Activated CD4-positive, alpha-beta memory T cell treated with anti-CD3 and anti-CD28 coated beads for 36 hours (primary cell): ENCODE measurements at places on chromosomes 2 and 18.
A peak's percentile ranks its signal among the peaks of the same experiment; 100 is the strongest.

DNA sequence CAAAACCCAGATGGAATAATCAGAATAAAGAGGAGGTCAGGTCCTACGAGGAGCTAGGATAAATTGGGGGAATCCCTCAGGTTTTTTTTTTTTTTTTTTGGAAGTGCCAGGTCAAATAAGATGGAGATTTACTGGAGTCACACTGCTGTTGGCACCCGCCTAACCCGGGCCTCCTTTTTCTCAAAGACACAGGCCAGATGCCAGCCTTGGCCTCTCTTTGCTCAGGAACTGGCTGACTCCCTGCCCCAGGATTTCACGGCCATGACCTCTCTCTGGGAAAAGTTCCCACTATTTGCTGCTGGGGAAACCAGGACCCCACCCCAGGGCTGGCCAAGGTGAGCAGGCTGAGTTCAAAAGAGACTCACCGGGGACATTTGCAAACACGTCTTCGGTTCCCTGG is 2.5 kb downstream of the CD8A start:
- DNase-seq = no peak

GRCh38 chr2:145374165-145374564 is 854.2 kb upstream of the ZEB2 start:
- DNase-seq = no peak

DNA sequence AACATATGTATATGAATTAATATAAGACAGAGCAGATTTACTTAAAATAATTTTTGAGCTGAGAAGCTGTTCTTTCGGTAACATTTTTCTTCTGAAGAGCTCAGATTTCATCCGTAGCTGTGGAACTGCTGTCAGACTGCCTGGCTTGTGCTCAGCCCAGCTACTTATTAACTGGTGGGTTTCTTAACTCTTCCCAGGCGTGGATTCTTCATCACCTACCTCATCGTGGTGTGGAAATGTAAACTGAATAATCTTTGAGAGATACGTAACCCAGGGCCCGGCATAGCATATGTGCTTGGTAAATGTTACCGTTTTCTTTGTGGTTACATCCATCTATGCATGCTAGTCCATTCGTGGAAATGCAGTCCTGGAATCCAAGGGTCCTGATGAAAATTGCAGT is 145.0 kb downstream of the MCFD2 start:
- no peak for DNase-seq

DNA sequence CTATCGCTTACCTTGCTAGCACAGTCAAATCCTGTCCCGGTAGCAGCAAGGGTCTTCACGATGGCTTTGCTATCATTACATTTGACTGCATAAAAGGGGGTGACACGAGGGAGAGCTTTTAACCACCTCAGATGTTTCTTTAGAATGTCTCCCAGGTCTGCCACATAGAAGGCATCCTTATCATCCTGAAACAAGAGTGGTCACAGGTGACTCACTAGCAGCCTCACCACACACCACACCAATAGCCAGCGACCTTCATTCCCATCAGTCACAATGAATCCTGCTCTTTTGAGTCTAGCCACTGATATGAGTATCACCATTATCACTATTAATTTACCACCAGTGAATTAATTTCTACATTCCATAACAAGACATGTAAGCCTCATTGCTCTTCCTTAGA is 3.7 kb downstream of the ODC1 start:
- DNase-seq = peak; percentile 87

DNA sequence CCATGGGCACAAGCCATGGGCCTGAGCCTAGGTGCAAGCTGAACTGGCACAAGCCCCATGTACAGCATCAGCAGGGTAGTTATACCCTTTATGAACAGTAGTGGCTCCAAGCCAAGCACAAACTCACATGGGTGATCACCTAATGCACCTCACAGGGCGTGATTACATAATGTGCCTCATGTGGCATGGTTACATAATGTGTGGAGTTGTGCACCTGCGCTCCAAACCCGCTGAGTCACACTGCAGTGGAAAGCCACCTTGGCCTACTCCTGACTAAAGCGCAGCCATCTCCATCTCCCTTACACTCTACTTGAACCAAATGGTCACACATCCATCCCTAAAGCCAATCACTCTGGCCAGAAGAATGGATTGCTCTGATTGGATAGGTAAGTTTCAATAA is 279.7 kb downstream of the MBD2 start:
- DNase-seq = peak; percentile 23

- peak; percentile 68 for DNase-seq
Measured at GRCh38 chr2:47905386-47906156, 727 bp downstream of the FBXO11 start.

GRCh38 chr2:172985139-172985892 is 90.3 kb upstream of the MAP3K20 start:
- no peak for DNase-seq

GRCh38 chr2:59047373-59047995 is 806.4 kb upstream of the FANCL start:
- no peak for DNase-seq

GRCh38 chr2:239265681-239266433 is 135.0 kb downstream of the HDAC4 start:
- DNase-seq = no peak

GRCh38 chr2:134642938-134643337 is 75.9 kb downstream of the TMEM163 start:
- no peak for DNase-seq

GRCh38 chr2:101745711-101746694 is 48.5 kb downstream of the MAP4K4 start:
- DNase-seq = no peak

DNA sequence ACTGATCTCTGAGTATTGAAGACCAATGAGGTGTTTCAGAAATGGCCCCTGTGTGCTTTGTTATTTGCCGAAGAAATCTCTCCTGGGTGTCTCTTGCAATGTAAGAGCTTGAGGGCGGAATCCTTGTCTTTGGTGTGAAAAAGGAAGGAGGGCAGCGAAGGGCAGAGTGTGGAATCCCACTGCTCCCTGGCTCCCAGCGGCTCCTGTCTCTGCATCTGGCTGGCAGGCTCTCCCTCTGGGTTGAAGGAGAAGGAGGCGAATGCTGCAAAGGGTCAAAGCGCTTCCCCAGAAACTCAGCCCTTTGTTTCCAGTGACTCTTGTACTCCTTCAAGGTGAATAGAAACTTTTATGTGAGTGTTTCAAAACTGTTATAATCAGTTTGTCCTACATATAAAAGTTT is 457.5 kb downstream of the CNTNAP5 start:
- DNase-seq = no peak

GRCh38 chr2:231228974-231229529 is 30.6 kb downstream of the ARMC9 start:
- DNase-seq = no peak

GRCh38 chr18:48455555-48456478 is 46.6 kb upstream of the ZBTB7C start:
- DNase-seq = peak; percentile 52

GRCh38 chr18:36194600-36195315 is 7.5 kb downstream of the MOCOS start:
- no peak for DNase-seq

GRCh38 chr2:28329184-28329583 is 63.5 kb upstream of the FOSL2 start:
- no peak for DNase-seq

DNA sequence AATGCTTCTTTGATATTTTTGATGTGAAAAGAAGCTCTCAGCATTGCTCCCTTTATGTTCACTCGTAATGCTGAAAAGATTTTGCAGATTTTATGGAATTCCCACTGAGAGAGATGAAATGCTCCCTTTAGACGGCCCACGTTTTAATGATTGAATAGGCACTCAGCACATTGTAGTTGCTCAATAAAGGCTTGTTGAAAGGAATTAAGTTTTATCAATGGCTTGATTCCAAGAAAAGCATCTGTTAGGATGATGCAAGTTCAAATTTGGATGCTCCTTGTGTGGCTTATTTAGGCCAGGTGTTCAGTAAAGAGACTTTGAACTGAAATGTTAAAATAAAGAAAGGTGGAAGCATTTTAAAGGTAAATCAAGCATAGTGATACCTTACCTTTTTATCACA is 725.1 kb downstream of the EPHA4 start:
- DNase-seq = no peak

GRCh38 chr18:31610286-31611205 is 18.9 kb downstream of the TTR start:
- no peak for DNase-seq

GRCh38 chr18:55906536-55906935 is 318.5 kb upstream of the TCF4 start:
- no peak for DNase-seq

DNA sequence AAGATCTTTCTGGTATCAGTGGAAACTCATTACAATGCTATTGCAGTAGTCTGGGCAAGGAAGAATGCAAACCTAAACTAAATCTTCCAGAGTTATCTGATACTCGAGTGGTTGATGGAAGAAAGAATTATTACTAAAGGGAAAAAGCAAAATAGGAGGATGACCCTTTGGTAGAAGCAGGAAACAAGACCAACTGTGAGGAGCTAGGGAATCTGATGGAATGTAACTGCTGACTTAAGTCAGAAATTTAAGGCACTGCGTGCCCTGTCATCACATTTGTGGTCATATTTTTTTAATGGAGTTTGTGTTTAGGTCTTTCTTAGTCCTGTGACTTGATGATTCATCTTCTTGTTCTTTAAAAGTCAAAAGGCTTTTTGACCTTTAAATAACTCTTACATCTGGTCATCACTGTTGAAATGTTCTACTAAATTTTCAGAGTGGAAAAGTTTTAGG is 36.5 kb upstream of the ARMC9 start:
- DNase-seq = no peak

- DNase-seq = peak; percentile 23
Measured at GRCh38 chr2:217142649-217143266, 282.9 kb upstream of the TNP1 start.

GRCh38 chr2:143686585-143687164 is 557.5 kb downstream of the ARHGAP15 start:
- DNase-seq = no peak

DNA sequence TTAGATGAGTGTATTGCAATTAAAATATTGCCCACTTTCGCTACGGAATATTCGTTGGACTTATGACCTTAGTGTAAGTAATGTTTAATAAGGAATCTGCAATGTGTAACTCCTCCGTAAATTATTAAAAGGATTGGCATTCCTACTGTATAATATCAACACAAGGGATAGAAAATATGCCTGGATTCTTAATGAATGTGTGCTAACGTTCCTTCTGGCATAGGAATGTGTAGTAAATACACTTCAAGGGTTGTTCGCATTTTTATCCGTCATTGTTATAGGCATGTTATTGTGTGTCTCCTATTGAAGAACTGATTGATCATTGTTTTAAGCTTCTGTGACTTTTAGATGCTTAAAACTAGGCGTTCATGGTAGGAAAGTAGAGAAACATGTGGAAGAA is 134.5 kb downstream of the NEDD4L start:
- no peak for DNase-seq

- no peak for DNase-seq
Measured at GRCh38 chr2:91748902-91749301, 3057.4 kb downstream of the RPIA start.

DNA sequence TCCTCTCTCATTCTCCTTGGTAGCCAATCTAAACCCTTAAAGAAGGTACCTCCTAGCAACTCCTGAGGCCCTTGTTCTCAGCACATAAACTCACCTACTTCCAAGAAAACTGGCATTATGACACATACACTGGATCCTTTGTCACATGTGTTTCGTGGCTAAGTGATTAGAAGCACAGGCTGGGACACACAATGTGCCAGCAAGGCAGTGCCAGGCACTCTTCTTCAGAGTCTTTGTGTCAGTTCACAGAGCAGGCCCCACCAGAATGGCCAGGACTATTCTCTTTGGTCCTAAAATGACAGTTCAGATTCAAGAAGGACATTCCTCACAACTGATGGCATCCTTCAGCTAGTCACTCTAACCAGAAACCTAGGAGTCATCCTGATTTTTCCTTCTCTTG is 40.3 kb downstream of the SMC6 start:
- no peak for DNase-seq

DNA sequence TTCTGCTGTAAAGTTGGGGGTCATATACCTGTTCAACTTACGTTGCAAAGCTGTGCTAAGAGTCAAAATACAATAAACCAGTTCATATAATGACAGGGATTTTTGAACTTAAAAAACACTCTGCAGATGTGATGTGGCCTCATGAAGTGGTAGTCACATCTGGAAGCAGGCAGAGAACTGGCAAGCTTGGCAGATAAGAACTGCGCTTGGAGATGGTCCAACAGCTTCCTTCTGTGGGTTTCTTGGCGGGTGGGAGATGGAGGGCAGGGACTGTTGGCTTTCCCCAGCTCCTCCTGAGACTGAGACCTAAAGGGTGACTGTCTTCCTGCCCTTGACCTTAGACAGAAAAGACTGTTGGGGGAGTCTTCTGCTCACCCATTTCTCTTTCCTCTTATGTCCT is 140.4 kb downstream of the CTIF start:
- no peak for DNase-seq

GRCh38 chr2:189791338-189792042 is 7.2 kb downstream of the PMS1 start:
- no peak for DNase-seq

- DNase-seq = no peak
Measured at GRCh38 chr18:44958455-44958854, 277.8 kb downstream of the SETBP1 start.

- DNase-seq = no peak
Measured at GRCh38 chr18:13221869-13222855, 3.6 kb downstream of the LDLRAD4 start.

GRCh38 chr2:112710956-112711750 is 9.7 kb upstream of the NT5DC4 start:
- DNase-seq = no peak

DNA sequence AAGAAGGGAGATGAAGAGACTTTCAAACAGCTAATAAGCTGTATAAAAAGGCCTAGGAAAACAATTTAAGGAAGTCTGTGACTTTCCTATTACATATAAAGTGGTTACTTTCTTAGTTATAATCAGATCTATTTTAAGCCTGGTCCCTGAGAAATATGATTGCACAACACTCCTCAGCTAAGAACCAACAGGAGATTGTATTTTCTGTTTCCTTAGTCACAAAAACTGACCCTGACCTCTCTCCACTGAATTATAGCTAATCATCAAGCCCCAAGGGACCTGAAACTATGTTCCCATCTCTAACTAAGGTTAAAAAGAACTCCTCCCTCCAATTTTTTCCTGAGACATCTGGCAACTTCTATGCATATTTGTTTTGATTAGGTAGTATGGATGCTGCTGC is 106.9 kb downstream of the ROCK1 start:
- DNase-seq = no peak

GRCh38 chr18:62728254-62728653 is 12.9 kb downstream of the PHLPP1 start:
- DNase-seq = no peak

GRCh38 chr2:147541314-147541713 is 303.5 kb upstream of the ACVR2A start:
- DNase-seq = no peak

- DNase-seq = no peak
Measured at GRCh38 chr2:186734957-186735734, 41.3 kb downstream of the FAM171B start.
